ENCODE measurements at places on chromosomes 1 and 21.

GRCh38 chr1:39213511-39214002 lies 9.1 kb downstream of the MACF1 start:
- no peak for DNase-seq

GRCh38 chr1:5156416-5157120 lies 502.2 kb downstream of the AJAP1 start:
- DNase-seq = no peak

- no peak for DNase-seq
These were observed 9.2 kb downstream of the DEGS1 start for GRCh38 chr1:224192082-224192788.

- no peak for DNase-seq
These were observed 332.2 kb downstream of the CHRM3 start for GRCh38 chr1:239718571-239718970.

- DNase-seq = no peak
These were observed 58.4 kb upstream of the MYOCOS start for GRCh38 chr1:171563675-171564074.

DNA sequence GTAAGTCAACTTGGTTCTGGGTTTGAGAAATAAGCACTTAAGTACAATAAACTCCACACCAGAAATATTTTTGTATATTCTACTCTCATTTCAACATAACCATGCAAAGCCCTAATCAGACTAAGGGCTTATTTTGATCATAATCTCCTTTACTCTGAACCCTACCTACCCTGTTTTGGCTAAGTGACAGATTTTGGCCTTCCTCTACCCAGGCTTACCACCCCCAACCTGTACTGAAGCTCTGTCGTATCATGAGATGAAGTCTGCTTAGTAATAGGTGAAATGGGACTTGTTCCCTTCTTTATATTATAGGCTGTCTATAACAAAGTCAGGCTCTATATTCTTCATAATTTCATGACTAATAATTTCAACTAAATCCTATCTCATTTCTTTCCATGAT lies 135.5 kb downstream of the RERE start:
- DNase-seq = no peak
